NCI-H187 (cell line): ENCODE measurements at places on chromosomes 7 and 10.

GRCh38 chr10:62811159-62811875 is 4.8 kb downstream of the EGR2 start:
- DNase-seq: no peak

GRCh38 chr10:83605783-83606630 is 533.3 kb upstream of the GHITM start:
- DNase-seq: no peak

GRCh38 chr7:149878523-149878921 is 4.8 kb downstream of the ATP6V0E2 start:
- no peak for DNase-seq

GRCh38 chr7:132179681-132180080 is 396.6 kb downstream of the PLXNA4 start:
- no peak for DNase-seq

DNA sequence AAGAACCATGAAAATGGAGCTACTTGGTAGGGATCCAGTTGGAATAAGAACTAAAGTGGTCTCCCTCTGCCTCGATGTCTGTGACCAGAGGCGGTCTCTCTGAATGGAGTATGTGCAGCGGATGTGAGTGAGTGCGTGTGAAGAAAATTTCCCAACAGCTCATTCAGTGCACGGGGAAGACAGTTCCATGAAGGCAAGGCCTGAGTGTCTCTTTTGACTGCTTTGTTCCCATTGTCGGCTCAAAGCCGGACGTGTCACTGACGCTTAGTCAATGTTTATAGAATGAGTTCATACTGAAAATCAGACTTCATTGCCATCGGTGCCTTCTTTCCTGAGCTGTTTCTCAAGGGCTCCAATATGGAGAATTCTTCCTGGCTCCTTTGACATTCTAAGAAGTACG is 55.3 kb upstream of the GRB10 start:
- no peak for DNase-seq

GRCh38 chr7:6621195-6622133 is 6.1 kb downstream of the ZNF853 start:
- no peak for DNase-seq

DNA sequence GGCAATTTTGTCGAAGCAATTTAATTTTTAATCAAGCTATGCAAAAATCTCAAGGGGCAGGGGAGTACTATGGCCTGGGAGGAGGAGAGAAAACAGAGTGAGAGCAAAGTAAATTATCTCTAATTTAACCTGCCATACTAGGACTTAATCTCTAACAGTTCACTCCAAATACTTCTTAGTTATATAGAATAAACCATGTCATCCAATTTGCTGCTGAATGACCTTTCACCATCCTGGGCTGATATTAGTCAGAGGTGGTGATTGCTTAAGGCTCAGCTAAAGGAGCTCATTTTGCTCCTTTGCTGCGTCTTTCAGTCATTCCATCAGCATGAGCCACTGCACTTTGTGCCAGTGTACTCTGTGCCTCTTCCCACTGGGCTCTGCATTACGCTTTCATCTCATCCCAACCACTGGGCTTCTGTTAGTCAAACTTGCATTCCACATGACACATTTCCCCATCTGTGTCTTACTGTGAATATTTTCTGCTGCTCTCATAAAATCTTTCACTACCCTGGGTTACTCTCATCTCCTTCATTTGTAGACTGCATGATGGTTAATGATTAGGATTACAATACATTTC is 84.3 kb downstream of the CD36 start:
- DNase-seq: no peak

DNA sequence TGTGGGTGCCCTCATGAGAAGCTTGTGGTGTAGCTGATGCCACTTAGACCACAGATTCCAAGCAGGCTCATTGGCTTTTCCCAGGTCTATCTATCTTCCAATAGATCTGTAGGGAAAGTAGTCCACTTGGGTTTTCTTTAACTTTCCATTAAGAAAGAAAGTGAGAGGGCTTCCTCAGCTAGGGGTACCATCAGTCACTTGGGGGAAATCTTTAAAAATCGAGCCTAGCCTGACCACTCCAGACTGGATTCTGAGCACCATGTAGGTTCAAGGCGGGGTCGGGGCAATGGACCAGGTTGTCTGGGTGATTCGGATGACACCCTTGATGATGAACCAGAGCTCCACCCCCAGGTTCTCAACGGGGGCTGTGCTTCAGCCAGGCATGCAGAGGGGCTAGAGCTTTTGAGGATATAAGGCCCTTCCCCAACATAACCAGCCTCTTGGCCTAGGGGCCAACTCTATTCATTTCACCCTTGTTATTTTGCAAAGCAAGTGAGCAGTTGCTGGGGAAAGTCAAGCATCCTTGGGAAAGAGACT is 27.0 kb downstream of the ITPRIP start:
- DNase-seq: no peak

- DNase-seq: no peak
These were observed 1189.6 kb downstream of the SORCS1 start for GRCh38 chr10:105974803-105975456.

GRCh38 chr7:26599982-26600381 is 264.4 kb downstream of the SKAP2 start:
- DNase-seq: no peak

DNA sequence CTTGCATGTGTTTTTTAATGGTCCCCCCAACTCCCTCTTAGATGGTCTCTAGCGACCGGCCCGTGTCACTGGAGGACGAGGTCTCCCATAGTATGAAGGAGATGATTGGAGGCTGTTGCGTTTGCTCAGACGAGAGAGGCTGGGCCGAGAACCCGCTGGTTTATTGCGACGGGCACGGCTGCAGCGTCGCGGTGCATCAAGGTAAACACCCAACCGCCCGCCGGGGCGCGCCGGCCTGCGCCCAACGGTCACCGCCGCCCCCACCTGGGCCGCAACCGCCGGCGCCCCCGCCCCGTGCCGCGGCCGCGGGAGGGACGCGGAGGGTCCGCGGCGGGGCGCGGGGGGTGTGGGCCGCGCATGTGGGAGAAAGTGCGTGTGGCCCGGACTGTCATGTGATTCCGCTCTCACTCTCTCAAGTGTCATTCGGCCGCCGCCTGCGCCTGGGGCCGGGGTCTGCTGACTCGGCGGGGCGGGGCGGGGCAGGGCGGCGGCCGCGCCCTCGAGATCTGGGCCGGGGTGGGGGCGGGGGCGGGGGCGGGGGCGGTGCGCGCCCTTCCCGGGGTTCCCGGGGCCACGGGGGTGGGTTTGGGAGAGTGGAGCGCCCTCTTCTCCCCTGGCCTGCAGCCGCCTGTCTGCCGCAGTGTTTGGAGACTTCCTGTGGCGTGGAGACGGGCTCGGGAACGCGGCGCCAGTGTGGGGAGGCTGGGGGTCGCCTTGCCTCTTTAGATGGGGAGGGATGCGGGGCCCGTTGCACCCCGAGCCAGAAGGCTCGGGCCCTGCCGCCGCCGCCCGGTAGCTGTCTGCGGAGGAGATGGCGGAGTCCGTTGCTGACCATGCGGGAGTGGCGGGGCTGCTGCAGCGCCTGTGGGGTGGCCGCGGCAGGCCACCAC is 817 bp downstream of the MLLT10 start:
- DNase-seq: no peak

- peak; percentile 79 for DNase-seq
These were observed 2.6 kb downstream of the PSMG3 start for GRCh38 chr7:1567049-1567771.

DNA sequence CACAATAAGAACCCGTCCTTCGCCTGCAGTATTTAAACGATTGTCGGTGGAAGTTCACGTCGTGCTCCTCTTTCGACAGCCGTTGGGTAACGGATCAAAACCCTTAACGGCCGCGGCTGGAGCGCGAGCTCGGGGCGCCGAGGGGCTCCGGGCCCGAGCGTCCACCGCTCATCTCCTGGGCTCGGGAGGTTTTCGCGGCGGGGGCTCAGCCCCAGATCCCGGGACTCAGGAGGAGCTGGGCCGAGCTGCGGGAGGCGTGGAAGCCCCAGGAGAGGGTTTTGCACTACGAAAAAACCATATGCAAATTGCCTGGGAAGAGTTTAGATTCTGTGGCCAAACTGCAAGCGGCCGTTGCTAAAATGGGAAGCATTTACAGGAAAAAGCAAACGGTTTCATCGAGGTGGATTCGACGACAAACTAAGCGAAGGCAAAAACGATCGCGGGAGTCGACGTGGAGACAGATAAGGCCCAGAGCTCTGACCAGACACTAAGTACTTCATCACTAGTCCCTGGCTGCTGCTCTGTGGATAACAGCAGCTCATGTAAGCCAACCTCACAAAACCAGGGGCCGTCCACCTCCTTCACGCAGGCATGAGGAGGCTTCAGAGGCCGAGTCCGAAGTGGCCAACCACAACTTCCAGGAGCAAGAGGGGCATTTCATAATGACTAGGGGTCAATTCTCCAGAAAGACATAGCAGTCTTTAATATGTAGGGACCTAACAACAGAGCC is 129.7 kb downstream of the MARCHF5 start:
- DNase-seq: no peak

DNA sequence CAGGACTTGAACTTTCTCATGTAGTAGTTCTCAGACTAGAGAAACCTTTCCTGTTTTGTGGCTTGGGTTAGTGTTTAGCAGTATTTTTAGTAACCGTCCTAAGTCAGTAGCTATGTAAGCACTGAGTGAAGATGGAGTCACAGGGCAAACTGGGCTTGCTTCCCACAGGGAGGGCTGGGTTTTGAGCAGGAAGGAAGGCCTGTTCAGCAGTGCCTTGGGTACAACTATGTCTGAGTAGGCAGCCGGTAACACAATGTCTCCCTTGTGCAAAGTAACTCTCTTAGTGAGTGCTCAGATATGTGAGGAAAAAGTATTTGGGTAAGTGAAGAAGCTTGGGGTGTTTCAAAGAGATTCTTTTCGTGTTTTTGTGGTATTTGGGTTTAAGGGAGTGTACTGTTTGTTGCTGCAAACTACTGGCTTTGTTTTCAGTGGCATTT is 96.4 kb downstream of the CCSER2 start:
- DNase-seq: no peak

DNA sequence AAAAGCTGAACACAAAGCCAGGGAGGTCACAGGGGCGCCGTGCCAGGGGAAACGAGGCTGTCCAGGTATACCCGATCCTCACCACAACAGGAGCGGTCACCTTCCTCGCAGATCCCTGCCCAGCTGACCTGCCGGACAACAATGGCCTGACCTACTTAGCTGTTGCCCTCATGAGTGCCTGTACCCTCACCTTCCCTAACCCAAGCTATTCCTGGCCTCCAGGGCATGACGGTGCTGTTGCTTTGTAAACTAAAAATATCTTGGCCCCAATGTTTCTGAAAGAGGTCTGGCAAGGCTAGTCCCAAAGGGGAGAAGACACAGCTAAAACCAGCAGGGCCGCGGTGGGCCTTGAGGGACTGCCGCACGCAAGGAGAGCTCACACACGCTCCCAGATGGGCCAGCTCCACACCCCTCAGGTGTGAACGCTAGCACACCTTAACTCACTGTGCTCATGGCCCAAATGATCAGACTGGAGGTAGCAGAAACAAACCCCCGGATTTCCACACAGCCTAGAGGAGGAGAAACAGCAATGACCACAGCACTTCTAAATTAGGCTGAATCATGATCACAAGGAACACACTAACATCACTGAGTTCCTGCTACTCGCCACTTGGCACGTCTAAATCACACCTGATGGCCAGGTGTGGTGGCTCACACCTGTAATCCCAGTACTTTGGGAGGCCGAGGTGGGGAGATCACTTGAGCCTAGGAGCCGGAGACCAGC is 66.3 kb upstream of the CYTH3 start:
- no peak for DNase-seq

DNA sequence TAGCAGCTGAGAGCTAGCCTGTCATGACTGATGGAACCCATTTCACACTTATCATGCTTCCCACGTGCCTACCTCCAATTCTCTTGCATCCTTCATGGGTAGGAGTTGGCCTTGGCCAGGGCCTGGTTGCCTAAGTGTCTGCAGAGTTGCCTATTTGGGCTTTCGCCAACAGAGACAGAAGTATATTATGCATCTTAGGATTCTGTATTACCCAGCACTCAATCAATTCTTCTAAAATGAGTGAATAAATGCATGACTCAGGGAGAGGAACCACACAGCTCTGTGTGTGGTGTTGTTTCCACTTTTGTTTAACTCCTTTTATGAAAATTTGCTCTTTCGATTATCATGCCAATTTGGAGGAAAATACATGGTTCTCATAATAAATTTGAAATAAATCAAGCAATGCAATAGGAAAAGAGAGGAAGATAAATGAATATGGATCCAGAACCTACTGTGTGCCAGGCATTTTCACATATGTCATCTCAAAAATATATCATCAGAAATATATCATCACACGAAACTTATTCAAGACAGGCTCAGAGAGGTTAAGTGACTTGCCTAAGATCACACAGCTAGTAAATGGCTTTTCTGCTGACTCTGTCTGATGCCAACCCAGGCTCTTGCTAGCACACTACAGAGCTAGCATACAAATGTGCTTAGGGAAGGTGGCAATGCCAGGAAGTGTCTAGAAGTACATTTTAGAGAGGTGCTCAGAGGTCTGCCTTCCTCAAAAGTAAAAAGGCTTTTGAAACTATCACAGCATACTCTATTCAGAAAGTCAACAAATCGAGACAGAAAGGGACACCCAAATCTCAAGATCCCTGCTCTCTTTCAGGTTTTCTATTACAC is 9.5 kb upstream of the HABP2 start:
- no peak for DNase-seq

- no peak for DNase-seq
These were observed 132.8 kb downstream of the ARHGAP21 start for GRCh38 chr10:24590697-24591457.

DNA sequence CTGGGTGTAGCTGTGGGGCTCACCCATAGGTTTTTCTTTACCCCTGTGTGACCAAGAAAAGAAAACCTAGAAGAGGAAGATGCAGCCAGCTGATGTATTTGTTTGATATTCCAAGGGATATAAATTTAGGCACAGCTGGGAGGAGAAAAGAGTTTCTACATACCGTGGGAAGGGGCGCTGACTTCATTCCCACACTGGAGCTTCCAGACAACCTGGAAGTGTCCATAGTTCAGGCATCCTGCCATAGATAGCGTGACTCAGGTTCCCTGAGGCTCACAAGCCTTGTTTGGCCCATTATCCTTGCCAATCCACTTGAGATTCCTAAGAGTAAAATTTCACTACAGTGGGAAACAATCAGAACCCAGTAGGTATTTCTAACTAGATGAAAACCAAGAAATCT is 371.7 kb upstream of the NRP1 start:
- no peak for DNase-seq

GRCh38 chr7:128260069-128260795 is 19.2 kb downstream of the LEP start:
- DNase-seq: no peak

- DNase-seq: no peak
These were observed 147.8 kb downstream of the ELAPOR2 start for GRCh38 chr7:86911659-86912058.

GRCh38 chr10:69449841-69450240 is 1.4 kb upstream of the TSPAN15 start:
- DNase-seq: no peak

- no peak for DNase-seq
These were observed 347.9 kb downstream of the LRMDA start for GRCh38 chr10:75779276-75779675.
